ENCODE measurements at places on chromosomes 7 and 10. TPM values are rescaled to one million over a fixed set of nuclear protein-coding genes. Genes with fewer than 3 reads are reported as not detected.

- no peak for DNase-seq
- no peak overlapping the region for H3K4me3 ChIP-seq
- no peak overlapping the region for H3K27ac ChIP-seq
- H3K4me1 ChIP-seq = no peaks in the 10 kb centered on the region
- H3K36me3 ChIP-seq = no peaks in the 10 kb centered on the region
Observed at GRCh38 chr7:158065340-158065739, 522.3 kb downstream of the PTPRN2 start.

- H3K4me1 ChIP-seq = no peaks in the 10 kb centered on the region
- H3K4me3 ChIP-seq = no peak overlapping the region
- H3K27ac ChIP-seq = no peak overlapping the region
- peaks cover 2% of the 10 kb centered on the region for H3K27me3 ChIP-seq
- H3K36me3 ChIP-seq = no peaks in the 10 kb centered on the region
Observed at GRCh38 chr10:116772909-116773705, 30.7 kb upstream of the HSPA12A start.

GRCh38 chr7:27873981-27874957 lies 134.3 kb downstream of the TAX1BP1 start:
- peaks cover 3% of the 10 kb centered on the region for H3K4me1 ChIP-seq
- no peak for DNase-seq
- no peak overlapping the region for H3K27ac ChIP-seq
- no peaks in the 10 kb centered on the region for H3K27me3 ChIP-seq
- no peaks in the 10 kb centered on the region for H3K36me3 ChIP-seq
- no peak overlapping the region for H3K4me3 ChIP-seq

ADGRA1 gene
- not detected for total RNA-seq

- H3K27ac ChIP-seq = no peak overlapping the region
- no peak for DNase-seq
- no peak overlapping the region for H3K4me3 ChIP-seq
Observed at GRCh38 chr7:91876391-91877133, 3.9 kb downstream of the MTERF1 start.

All from activated CD4-positive, alpha-beta T cell treated with anti-CD3 and anti-CD28 coated beads, Interleukin-2, amount 10 ng/mL, durations not matched to agents 7 days and 5 days (primary cell).